Spinal cord (tissue), 10 donors: ENCODE measurements at places on chromosomes 2 and 18. TPM values are rescaled to one million over a fixed set of nuclear protein-coding genes. Genes with fewer than 3 reads are reported as not detected.

CIB4 gene
- not detected for polyA plus RNA-seq

FEV gene
- polyA plus RNA-seq = 0.11 TPM

ERLEC1 gene
- polyA plus RNA-seq = 53.7 TPM

RAPGEF4 gene
- polyA plus RNA-seq = 46.1 TPM

TXNL1 gene
- polyA plus RNA-seq = 98.3 TPM

SCN2A gene
- 58.6 TPM for polyA plus RNA-seq

SLC19A3 gene
- 6.1 TPM for polyA plus RNA-seq

IL1B gene
- 1.7 TPM for polyA plus RNA-seq

KRTCAP3 gene
- polyA plus RNA-seq = 5.2 TPM

TTN gene
- polyA plus RNA-seq = 1.2 TPM

RNF144A gene
- polyA plus RNA-seq = 71.1 TPM

SKOR2 gene
- 5.9 TPM for polyA plus RNA-seq

RFTN2 gene
- 81.2 TPM for polyA plus RNA-seq

ARHGEF33 gene
- polyA plus RNA-seq = 5.5 TPM

DLX2 gene
- not detected for polyA plus RNA-seq

DNAJC5G gene
- polyA plus RNA-seq = 0.48 TPM

CRACDL gene
- polyA plus RNA-seq = 3.9 TPM

ZBTB7C gene
- 10.1 TPM for polyA plus RNA-seq

UGT1A10 gene
- polyA plus RNA-seq = not detected

UGT1A6 gene
- not detected for polyA plus RNA-seq
